ENCODE measurements at places on chromosomes 6 and 20.

GRCh38 chr6:129251669-129252376 lies 368.9 kb downstream of the LAMA2 start:
- peak; percentile 11 for DNase-seq

- DNase-seq, result no peak
Measured at GRCh38 chr20:63352811-63353221, 8.3 kb downstream of the CHRNA4 start.

- DNase-seq, result no peak
Measured at GRCh38 chr6:75673884-75674283, 72.2 kb downstream of the SENP6 start.

DNA sequence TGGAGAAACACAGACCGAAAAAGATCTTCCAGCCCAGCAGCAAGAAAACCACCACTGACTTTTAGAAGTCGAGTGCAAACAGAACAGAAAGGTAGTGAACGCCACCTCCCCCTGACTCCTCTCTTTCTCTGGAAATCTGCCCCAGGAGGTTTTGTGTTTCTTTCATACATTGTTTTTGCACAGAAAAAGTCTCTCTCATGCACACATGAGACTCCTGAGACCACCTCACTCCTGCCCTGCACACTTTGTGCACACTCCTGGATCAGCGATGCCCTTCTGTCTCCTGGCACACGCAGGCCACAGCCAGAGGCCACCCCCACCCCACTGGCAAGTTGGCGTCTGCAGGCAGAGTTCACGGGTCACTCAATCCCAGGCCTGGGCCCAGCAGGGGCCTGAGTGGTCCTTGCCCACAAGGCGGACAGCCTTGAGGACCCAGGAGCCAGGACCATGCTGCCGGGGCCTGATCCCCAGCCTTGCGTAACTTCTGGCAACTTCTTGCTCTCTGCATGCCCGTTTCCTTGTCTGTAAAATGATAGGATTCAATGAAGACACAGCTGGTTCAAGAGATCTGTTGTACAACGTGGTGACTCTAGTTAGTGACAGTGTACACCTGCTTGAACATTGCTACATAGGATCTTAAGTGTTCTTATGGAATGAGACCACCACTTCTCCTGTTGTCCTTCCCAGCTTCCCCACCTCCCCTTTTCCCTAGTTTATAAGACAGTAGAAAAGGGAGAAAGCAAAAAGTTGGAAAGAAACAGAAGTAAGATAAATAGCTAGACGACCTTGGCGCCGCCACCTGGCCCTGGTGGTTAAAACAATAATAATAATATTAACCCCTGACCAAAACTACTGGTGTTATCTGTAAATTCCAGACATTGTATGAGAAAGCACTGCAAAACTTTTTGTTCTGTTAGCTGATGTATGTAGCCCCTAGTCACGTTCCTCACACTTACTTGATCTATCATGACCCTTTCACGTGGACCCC lies 30.2 kb upstream of the CST7 start:
- DNase-seq, result no peak

- DNase-seq, result no peak
Measured at GRCh38 chr6:144216668-144217218, 66.4 kb downstream of the STX11 start.

- DNase-seq, result no peak
Measured at GRCh38 chr6:166393535-166393823, 10.7 kb upstream of the MPC1 start.

DNA sequence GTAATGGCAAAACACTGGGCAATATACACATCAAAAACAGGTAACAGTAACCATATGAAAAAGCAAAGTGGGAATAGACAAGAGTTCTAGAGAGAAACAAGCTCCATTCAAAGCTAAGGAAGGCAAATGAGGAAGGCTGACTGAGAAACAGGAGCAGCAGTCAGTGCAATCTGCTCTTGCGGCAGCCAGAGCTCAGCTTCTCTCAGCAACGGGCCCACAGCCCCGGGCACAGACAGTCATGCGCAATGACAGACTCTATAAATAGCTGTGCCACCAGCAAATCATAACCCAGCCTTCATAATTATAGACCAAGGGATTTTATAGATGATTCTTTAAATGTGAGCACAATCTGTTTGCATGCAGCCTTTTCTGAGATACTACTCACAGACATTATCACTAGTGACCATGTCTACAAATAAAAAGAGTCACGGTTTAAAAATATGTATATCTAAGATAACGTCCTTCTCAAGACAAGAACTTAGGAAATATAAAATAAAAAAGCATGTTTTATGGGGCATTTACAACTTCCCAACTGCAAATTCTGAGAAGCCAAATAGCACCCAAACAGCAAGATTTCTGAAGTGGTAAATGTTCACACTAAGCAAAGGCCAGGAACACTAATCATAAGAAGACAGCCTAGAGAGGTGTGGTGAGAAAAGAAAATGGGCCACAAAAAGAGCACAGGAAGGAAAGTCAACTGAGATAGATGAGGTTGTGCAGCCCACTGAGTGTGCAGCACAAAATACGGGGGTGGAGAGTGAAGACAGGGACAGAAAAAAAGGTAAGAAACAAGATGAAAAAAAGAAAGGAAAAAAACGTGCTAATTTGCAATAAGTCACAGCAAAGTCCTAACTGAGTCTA lies 39.9 kb upstream of the BEND6 start:
- no peak for DNase-seq

- DNase-seq, result no peak
Measured at GRCh38 chr20:44069203-44070011, 117.6 kb downstream of the JPH2 start.

- DNase-seq, result no peak
Measured at GRCh38 chr6:142469220-142469619, 167.4 kb downstream of the ADGRG6 start.

DNA sequence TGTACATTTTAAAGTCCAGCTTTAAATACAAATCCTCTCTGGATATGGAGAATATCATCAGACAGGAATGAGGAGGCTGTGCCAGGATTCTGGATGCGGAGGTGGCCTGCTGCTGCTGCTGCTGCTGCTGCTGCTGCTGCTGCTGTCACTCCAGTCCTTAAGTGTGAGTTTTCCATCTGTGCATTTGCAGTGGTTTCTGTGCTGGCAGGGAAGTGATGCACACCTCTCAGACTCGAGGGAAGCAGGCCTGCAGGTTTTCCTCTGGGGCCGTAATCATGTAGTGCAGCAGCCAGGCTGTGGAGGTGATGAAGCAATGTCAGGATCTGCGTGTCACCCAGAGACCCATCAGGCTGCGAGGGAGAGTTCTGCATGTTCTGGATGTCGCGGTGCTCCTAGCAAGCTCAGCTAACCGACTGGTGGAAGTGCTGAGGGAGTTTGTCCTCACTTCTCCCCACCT lies 32.0 kb downstream of the CFAP61 start:
- no peak for DNase-seq

DNA sequence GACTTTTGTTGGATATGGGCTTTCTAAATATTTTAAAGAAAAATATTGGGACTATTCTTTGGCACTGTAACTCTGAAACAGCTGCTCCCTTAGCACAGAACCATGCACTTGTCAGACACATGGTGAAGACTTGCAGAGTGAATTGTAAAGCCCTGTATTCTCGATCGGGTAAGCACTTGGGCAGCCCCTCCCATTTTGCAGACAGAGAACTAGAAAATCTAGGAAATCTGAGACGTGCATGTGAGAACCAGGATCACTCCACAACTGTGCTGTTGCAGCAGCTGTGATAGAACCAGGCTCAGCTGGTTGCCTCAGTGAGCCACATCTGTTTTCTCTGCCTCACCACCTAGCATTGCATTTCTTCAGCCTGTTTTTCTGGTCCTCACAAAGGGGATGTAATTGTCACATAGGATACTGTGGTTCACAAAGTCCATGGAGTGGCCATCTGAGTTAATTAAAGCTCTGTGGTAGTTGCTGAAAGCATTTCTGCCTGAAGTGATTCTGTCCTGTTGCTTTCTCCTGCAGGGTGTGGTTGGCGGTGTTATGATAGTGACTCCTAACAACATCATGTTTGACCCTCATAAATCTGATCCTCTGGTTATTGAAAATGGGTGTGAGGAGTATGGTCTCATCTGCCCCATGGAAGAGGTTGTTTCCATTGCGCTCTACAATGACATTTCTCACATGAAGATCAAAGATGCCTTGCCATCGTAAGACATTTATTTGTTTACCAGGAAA lies 71.8 kb upstream of the HINT3 start:
- no peak for DNase-seq

DNA sequence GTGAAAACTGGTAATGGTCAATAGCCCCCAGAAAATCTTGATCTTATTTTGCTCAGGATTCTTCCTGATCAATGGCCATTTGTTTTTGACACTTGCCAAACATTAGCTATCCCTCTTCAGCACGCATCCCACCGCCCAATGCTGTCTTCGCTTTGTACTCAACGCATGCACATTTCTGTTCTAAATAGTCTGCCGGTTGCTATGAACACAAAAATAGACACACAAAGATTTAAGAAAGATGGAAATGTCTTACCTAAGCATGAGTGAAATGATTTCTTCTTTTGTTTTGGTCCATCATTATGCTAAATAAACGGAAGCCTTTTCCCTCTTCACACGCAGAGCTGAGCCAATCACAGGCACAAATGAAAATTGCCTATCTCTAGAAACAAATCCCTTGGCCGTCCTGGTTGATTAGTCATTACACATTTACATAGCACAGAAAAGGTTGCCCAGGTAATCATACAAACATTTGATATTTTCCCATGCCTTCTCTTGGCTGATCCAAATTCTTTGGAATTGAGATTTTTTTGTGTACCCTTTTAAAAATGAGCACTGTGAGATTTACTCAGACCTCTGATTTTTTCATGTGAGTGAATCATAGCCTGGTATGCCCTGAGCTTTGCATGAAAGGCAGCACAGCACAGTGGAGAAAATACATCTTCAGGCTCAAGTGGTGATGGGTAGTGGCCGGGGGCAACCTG lies 70.5 kb upstream of the FAM184A start:
- no peak for DNase-seq

DNA sequence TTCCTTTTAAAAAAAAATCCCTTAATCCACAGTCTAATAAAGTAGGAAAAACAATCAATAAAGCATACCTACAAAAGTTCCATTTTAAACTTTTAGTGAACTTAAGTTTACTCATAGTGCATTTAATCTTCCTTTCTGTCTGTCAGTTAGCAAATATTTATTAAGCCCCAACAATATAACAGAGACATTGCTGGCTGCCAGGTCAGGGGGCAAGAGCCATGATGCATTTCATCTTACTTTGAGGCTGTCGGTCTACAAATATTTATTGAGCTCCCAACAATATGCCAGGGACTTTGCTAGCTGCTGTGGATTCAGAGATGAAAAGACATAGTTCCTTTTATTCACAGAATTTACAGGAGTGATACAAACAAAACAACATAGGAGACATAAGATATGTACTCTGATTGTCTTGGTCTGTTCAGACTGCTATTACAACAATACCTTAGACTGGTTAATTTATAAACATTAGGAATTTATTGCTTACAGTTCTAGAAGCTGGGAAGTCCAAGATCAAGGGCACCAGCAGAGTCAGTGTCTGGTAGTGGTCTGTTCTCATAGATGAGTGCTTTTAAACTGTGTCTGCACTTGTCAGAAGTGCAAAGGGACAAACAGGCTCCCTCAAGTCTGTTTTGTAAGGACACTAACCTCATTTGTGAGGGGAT lies 118.6 kb downstream of the PLCB1 start:
- no peak for DNase-seq

- DNase-seq, result no peak
Measured at GRCh38 chr6:164359441-164359840, 944.9 kb downstream of the QKI start.

- no peak for DNase-seq
Measured at GRCh38 chr20:34473262-34473883, 42.8 kb upstream of the DYNLRB1 start.

DNA sequence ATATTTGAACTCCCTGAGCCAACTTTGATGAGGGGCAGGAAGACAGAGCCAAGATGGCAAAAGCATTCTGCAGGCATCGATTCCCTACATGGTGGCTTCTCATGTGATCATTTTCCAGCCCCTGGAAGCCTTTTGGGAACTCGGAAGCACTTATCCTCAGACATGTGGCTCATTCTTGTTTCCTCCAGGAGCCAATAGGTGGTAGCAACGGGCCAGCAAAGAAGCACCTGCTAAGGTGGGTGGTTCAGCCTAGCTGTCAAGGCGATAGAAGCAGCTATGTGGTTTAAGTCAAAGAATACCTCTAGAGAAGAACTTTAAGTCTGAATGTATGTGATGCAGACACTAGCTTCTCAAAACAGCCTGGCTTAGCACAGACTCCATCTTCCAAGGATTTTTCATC lies 64.9 kb upstream of the PAX1 start:
- DNase-seq, result no peak

- DNase-seq, result no peak
Measured at GRCh38 chr6:170523256-170524171, 29.6 kb downstream of the PSMB1 start.

DNA sequence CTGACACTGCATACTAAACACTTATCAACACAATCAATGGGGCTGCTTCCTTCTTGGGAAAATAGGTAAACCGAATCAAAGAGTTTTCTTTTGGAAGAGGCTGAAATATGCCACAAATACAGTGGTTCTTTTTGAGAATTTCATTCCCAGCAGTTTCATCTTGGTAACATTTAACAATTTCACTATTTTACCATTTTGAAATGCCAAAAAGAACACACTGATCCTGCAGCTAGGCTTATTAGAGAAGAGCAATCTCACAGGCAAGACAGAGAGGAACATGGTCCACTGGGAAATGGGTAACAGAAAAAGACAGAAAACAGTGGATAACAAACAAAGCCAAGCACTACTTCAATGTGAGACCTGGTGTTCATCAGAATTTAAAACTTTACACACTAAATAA lies 2.5 kb downstream of the CNR1 start:
- no peak for DNase-seq

Measured in BJ (cell line).